ENCODE measurements at places on chromosomes 12 and 14. TPM values are rescaled to one million over a fixed set of nuclear protein-coding genes. Genes with fewer than 3 reads are reported as not detected.

The RNASE1 gene
- 82.6 TPM for total RNA-seq

The FOXJ2 gene
- total RNA-seq: 4.2 TPM

The COX8C gene
- total RNA-seq: not detected

The POTEM gene
- not detected for total RNA-seq

The SLC7A8 gene
- total RNA-seq: 0.63 TPM

The MGAT4C gene
- total RNA-seq: not detected

The PRIM1 gene
- 4.6 TPM for total RNA-seq

The ITGA7 gene
- 0.09 TPM for total RNA-seq

The CD4 gene
- 0.09 TPM for total RNA-seq

The C1QL4 gene
- not detected for total RNA-seq

The ITGB7 gene
- 0.38 TPM for total RNA-seq

The BATF gene
- total RNA-seq: not detected

The ETFRF1 gene
- 8.3 TPM for total RNA-seq

The FOXM1 gene
- total RNA-seq: 5.3 TPM

The RNASE3 gene
- not detected for total RNA-seq

The MARK3 gene
- 83.3 TPM for total RNA-seq

The RIMKLB gene
- 67.2 TPM for total RNA-seq

The SPTLC2 gene
- total RNA-seq: 37.7 TPM

The APOF gene
- not detected for total RNA-seq

The CCDC177 gene
- not detected for total RNA-seq

The HOXC13 gene
- total RNA-seq: not detected

The MYO1H gene
- not detected for total RNA-seq

The OR4E1 gene
- total RNA-seq: not detected

The CD163L1 gene
- total RNA-seq: 3.8 TPM

The IFI27L2 gene
- total RNA-seq: 129 TPM

The PLEKHG7 gene
- not detected for total RNA-seq

The C14orf119 gene
- 64.3 TPM for total RNA-seq

The OVCH1 gene
- 0.85 TPM for total RNA-seq

The MDGA2 gene
- total RNA-seq: not detected

The PLA2G1B gene
- total RNA-seq: not detected

The ETFBKMT gene
- total RNA-seq: 2.0 TPM

The NKX2-1 gene
- not detected for total RNA-seq

The ITPR2 gene
- total RNA-seq: 80.3 TPM

The RITA1 gene
- total RNA-seq: 15.0 TPM

The JDP2 gene
- total RNA-seq: 2.0 TPM

All from endothelial cell of coronary artery (primary cell).